ENCODE measurements at places on chromosomes 13 and 19. TPM values are rescaled to one million over a fixed set of nuclear protein-coding genes. Genes with fewer than 3 reads are reported as not detected.

DNA sequence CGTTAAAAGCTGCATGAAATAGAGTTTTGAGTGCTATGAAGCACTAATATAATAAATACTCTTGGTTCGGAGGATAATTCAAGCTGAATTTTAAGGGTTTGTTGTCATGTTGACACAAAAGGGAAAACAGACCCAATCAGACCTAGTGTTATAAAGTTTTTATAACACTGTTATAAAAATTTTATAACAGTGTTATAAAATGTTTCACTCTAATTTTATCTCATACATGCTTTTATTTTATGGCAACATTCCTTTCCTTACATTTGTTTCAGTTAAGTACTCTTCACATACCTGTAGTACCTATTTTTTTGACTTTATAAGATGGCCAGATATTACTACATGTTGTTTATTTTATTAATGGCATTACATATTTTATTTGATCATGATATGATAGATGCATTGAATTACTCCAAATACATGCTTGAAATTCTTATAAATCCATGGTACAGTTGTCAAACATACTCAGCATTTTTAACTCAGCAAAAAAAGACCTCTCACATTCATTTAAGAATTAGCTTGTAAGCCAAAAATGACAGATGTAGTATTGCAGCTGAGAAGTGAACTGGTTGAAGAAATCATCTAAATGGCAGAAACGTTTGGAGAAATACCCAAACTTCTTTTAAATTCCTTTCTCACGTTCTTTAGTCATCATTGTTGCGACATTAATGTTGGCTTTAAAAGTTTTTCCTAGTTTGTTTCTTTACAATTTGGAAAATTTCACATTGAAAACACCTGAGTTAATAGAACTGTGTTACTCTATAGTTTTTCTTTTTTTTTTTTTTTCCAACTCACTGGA lies 104.5 kb downstream of the PIBF1 start:
- H3K4me1 ChIP-seq = peaks cover 2% of the 10 kb centered on the region
- no peak overlapping the region for H3K27ac ChIP-seq
- DNase-seq = no peak
- H3K27me3 ChIP-seq = no peaks in the 10 kb centered on the region

DNA sequence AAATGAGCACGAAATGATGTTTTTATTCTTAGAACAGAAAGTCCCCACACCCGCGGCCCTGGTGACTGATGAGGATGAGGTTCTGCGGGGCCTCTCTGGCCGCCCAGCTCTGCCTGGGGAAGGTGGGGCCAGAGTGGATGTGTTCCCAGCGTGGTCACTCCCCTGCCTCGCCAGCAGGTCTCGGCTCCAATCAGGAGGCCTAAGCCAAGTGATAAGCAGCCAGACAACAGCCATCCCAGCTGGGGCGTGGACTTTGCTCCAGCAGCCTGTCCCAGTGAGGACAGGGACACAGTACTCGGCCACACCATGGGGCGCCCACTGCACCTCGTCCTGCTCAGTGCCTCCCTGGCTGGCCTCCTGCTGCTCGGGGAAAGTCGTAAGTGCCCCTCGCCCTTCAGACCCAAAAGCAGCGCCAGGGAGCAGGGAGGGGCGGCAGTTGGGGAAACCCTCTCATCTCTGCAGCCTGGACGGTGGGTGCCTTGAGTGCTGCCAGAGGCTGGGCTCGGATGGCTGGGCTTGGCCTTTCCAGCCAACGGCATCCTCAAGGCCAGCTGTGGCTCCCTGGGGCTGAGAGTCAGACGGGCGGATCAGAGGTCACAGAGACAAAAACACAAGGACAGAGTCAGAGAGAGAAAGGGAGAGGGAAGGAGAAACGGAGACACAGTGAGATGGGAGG lies at the start of gene F10:
F10 (plus strand) TSS at position 250 of the 676 bp plus-strand sequence; CDS start at position 307, 57 bp downstream.
- H3K4me3 ChIP-seq = no peak within 1 kb of the TSS
- DNase-seq = no peak
- H3K36me3 ChIP-seq = no peaks in the 10 kb centered on the region
- no peak within 1 kb of the TSS for H3K27ac ChIP-seq
- no peaks in the 10 kb centered on the region for H3K4me1 ChIP-seq
- peaks cover 10% of the 10 kb centered on the region for H3K27me3 ChIP-seq

Gene TEX101
- total RNA-seq = not detected

DNA sequence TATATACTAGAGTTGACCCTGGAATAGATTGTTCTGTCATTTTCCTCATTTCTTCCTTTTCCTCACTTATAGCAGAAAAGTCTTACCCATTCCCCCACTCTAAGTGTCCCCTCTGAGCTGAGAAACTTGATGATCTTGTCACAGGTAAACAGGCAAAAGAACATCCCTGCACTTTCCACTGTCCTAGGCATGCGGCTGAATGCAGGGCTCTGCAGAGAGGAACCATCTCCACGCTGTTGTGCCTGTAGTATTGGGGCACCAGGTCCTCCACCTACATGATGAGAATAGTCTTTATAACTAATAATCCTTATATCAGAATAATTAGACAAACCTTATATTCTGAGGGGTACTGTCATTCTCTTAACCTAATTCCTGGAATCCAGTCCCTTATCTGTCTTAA lies 211.3 kb downstream of the RBM26 start:
- no peaks in the 10 kb centered on the region for H3K36me3 ChIP-seq
- H3K4me1 ChIP-seq = peaks cover 31% of the 10 kb centered on the region
- no peak overlapping the region for H3K27ac ChIP-seq
- H3K27me3 ChIP-seq = peaks cover 21% of the 10 kb centered on the region

Gene NLRP5
- total RNA-seq = not detected

DNA sequence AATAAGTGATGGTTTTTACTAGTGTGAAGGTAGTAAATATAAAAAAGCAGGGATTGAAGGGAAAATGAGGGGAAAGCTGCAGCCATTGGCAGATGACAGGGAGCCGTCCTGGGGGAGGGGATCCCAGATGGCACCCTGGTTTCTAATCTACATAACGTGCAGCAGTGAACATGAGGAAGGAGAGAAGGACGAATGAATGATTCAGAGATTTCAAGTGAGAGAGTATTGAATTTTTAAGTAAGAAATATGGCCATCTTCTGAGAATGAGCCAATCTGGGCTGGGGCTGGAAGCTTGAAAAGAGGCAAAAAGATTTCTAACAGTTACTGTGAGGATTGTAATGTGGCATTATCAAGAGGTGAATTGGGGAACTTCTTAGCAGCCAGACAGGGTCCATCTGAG lies 414.2 kb downstream of the MYO16 start:
- no peak overlapping the region for H3K4me3 ChIP-seq
- no peaks in the 10 kb centered on the region for H3K4me1 ChIP-seq
- H3K27ac ChIP-seq = no peak overlapping the region
- DNase-seq = no peak
- no peaks in the 10 kb centered on the region for H3K27me3 ChIP-seq
- H3K36me3 ChIP-seq = no peaks in the 10 kb centered on the region

Gene KCNN4
- total RNA-seq = 107 TPM

Gene LILRA6
- total RNA-seq = 0.47 TPM

DNA sequence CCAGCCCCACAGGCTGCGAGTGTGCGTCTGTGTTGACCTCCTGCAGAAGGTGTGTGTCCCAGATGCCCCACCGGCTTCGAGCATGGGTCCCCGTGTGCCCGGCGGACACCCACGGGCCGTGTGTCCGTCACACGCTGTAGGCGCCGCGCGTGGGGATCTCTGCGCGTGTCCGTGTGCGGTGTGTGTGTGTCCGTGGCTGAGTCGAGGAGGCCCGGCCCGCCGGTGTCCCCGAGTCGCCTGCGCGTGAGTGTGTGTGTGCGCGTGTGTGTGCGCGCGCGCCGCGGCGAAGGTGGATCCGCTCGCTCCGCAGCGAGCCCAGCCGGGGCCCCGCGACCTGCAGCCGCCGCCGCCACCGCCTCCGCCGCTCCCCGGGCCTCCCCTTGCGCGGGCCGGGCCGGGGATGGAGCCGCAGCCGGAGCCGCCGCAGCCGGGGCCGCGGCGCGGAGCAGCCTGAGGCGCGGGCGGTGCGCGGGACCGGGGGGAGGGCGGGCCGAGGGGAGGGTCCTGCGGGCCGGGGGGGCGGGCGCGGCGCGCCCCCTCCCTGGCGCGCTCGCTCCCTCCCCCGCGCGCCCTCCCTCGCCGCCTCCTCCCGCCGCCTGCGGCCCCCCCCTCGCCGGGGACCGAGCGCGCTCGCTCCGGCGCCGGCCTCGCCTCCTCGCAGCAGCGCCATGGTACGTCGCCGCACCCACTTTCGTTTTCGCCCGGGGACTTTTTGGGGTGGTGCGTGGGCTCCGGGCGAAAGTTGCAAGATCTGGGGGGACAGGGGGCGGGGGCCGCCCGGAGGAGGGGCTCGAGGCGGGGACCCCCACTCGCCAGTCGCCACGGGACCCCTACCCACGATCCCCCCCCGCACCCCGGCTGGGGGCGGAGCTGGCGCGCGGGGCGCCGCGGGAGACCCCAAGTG lies 7.1 kb upstream of the NFIC start:
- no peaks in the 10 kb centered on the region for H3K27me3 ChIP-seq
- H3K27ac ChIP-seq = peak overlapping the region; percentile 50
- peaks cover 30% of the 10 kb centered on the region for H3K4me1 ChIP-seq

Gene LHFPL6
- total RNA-seq = 0.36 TPM

Gene ADM5
- 5.7 TPM for total RNA-seq

Gene CAPN12
- 10.4 TPM for total RNA-seq

- peaks cover 13% of the 10 kb centered on the region for H3K27me3 ChIP-seq
- H3K4me1 ChIP-seq = peaks cover 3% of the 10 kb centered on the region
- no peaks in the 10 kb centered on the region for H3K36me3 ChIP-seq
- peak overlapping the region; percentile 38 for H3K4me3 ChIP-seq
Observed at GRCh38 chr13:98280176-98280510, 103.1 kb upstream of the RNF113B start.

GRCh38 chr19:5494773-5495172 lies 39.6 kb downstream of the ZNRF4 start:
- no peaks in the 10 kb centered on the region for H3K4me1 ChIP-seq
- H3K27ac ChIP-seq = no peak overlapping the region
- no peaks in the 10 kb centered on the region for H3K36me3 ChIP-seq
- no peak overlapping the region for H3K4me3 ChIP-seq

DNA sequence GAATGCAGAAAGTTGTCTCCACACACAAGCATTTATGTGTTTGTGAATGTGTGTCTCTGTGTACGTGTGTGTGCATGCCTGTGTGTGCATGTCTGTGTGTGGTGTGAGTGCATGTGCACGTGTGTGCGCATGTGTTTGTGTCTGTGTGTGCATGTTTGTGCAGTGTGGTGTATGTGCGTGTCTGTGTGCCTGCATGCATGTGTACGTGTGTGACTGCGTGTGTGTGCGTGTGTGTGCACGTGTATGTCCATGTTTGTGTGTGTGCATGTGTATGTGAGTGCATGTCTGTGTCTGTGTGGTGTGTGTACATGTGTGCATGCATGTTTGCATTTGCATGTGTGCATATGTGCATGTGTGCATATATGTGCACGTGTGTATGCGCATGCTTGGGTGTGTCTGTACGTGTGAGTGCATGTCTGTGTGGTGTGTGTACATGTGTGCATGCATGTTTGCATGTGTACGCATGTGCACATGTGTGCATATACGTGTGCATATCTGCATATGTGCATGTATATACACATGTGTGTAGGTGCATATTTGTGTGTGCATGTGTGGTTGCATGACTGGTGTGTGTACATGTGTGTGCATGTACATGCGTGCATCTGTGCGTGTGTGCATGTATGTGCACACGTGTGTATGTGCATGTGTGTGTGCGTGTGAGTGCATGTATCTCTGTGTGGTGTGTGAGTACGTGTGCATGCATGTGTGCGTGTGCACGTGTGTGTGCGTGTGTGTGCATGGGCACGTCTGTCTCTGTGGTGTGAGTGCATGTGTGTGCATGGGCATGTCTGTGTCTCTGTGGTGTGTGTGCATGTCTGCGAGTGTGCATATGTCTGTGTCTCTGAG lies 8.2 kb upstream of the TMEM255B start:
- H3K4me3 ChIP-seq = no peak overlapping the region
- H3K36me3 ChIP-seq = no peaks in the 10 kb centered on the region
- H3K27ac ChIP-seq = no peak overlapping the region
- DNase-seq = no peak

DNA sequence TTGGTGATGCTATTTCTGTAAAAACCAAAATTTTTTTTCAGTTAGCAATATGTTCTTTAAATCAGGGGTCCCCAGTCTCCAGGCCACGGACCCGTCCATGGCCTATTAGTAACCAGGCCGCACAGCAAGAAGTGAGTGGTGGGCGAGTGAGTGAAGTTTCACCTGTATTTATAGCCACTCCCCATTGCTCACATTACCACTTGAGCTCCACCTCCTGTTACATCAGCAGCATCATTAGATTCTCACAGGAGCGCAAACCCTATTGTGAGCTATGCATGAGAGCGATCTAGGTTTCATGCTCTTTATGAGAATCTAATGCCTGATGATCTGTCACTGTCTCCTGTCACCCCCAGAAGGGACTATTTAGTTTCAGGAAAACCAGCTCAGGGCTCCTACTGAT lies 58.9 kb upstream of the SLC7A1 start:
- no peaks in the 10 kb centered on the region for H3K27me3 ChIP-seq
- no peak overlapping the region for H3K27ac ChIP-seq

DNA sequence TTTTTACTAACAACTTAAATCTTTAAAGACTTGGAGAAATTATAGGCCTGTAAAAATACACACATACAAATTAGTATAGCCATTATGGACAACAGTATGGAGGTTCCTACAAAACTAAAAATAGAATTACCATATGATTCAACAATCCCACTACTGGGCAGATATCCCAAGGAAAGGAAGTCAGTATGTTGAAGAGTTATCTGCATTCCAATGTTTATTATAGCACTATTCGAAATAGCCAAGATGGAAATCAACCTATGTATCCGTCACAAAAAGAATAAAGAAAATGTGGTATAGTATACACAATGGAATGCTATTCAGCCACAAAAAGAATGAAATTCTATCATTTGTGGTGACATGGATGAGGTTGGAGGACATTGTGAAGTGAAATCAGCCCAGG lies 37.2 kb downstream of the SLITRK1 start:
- no peak for DNase-seq
- H3K27me3 ChIP-seq = no peaks in the 10 kb centered on the region
- no peaks in the 10 kb centered on the region for H3K4me1 ChIP-seq
- H3K36me3 ChIP-seq = peaks cover 8% of the 10 kb centered on the region

DNA sequence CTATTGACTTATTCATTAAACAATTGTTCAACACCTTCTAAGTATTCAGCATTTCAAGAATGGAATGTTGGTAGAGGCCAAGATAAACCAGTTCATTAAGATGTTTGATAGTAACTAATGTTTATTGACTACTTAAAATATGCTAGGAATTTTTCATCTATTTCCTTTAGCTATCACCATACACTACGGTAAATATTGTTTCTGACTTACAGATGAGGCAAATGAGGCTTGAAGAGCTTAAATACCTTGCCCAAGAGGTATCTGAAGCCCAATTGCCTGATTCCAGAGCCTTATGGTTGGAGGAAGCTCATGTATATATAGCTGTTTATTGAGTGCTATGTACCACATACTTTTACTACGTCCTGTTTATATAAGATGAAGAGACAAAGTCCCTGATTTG lies 286.2 kb downstream of the NDFIP2 start:
- DNase-seq = no peak
- no peaks in the 10 kb centered on the region for H3K36me3 ChIP-seq
- H3K27me3 ChIP-seq = no peaks in the 10 kb centered on the region
- H3K4me3 ChIP-seq = no peak overlapping the region
- H3K27ac ChIP-seq = no peak overlapping the region

- no peaks in the 10 kb centered on the region for H3K27me3 ChIP-seq
- no peak for DNase-seq
- no peak overlapping the region for H3K27ac ChIP-seq
- H3K4me3 ChIP-seq = no peak overlapping the region
- H3K4me1 ChIP-seq = peaks cover 5% of the 10 kb centered on the region
Observed at GRCh38 chr13:40787062-40787461, 2.3 kb upstream of the SLC25A15 start.

Gene KLK15
- total RNA-seq = not detected

Gene LRG1
- not detected for total RNA-seq

GRCh38 chr19:38697197-38697596 lies 47.1 kb downstream of the CAPN12 start:
- no peaks in the 10 kb centered on the region for H3K27me3 ChIP-seq
- peaks cover 74% of the 10 kb centered on the region for H3K4me1 ChIP-seq
- no peak for DNase-seq
- H3K36me3 ChIP-seq = no peaks in the 10 kb centered on the region
